GM04503 (cell line): ENCODE measurements at places on chromosomes 1 and 21.

- DNase-seq = no peak
Measured at GRCh38 chr1:91744953-91745639, 140.9 kb downstream of the TGFBR3 start.

DNA sequence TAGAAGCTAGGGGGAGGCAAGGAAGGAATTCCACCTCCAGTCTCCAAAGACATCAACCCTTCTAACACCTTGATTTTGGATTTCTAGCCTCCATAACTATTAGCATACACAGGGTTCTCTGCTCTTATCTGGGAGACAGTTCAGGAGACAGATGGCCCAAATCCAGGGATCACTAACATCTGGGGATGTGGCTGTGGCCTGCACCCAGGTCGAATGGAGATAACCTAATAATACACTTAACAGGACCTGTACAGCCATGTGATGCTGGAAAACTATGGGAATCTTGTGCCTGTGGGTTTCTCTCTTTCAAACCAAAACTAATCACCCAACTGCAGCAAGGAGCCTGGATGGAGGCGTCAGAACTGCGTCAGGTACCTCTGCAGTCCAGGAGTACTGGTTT, 47.6 kb downstream of the KIAA0319L start:
- no peak for DNase-seq

- no peak for DNase-seq
Measured at GRCh38 chr1:23809751-23810171, 9.2 kb upstream of the GALE start.

DNA sequence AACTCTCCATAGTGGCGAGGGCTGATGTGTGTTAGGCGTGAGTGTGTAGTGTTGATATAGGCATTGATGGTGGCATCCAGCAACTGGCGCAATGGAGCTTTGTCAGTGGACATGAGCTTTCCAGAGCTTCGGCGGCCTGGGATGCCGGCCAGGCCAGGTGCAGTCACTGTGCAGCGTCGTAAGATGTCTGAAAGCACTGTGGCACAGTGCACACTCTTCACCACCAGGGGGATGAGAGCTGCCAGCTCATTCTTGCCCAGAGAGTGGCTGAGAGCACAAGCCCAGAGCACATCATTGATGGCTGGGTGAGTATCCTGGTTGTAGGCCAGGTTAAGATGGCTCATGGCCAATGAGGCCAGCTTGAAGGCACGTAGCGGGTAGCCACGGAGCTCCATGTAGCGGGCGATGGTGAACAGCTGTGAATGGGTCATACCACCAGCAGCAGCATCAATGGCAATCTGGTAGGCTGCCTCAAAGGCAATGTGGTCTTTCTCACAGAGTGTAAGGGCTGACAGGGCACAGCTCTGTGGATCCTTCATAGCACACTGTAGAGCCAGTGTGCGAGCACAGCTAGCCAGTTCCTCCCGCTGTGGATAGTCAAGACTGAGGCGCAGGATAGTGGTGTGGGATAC, 6.7 kb downstream of the UROD start:
- DNase-seq = peak; percentile 4

DNA sequence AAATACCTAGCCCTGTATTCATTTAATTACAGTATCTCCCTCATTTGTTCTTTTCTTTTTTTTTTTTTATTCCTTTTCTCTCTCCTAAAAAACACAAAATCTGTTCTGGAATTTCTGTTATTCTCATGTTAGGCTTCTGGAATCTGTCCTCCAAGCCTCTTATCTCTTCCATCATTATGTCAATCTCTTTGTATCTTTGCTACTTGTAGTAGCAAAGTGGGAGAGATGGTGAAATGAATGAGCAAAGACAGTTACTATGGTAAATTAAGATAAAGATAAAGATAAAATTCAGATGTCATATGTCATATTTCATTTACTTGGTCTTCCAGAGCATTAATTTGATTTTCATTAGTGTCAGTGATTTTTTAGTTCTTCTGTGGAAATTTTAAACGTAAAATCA, 155.1 kb downstream of the FGGY start:
- no peak for DNase-seq

DNA sequence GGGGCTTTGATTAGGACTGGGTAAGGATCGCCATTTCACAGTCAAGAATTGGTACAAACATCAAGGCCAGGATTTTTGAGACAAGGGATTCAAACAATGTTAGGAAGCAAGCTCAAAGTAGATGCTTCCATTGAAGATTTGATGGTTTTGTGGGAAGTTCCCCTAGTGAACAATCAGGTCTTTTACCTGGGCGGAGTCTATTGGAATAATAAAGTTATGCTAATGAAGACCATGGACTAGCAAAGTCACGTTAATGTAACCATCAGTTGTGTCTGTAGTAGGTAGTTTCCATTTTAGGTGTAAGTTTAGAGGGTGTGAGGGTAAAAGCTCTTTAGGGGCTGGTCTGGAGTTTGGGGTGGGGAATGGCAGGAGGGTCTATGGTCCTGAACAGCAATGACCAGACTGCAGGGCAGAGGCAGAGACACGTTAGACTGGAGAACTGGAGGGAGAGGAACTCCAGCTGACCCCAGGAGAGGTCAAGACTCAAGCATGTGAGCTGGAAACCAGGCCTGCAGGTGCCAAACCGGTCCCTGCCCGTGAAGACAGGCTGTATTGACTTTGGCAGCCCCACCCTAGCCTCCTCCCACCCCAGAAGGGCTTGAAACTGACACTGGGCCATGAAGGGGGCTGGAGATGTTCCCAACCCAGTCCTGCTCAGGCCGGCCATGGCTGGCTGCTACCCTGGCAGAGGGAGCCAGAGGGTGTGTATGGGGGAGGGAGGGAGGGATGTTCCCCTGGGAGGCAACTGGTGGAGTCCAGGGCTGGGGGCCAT, 36.0 kb upstream of the GPR37L1 start:
- no peak for DNase-seq

- DNase-seq = no peak
Measured at GRCh38 chr1:210104103-210104502, 128.5 kb upstream of the SERTAD4 start.
